ENCODE measurements at places on chromosomes 6 and 20.

DNA sequence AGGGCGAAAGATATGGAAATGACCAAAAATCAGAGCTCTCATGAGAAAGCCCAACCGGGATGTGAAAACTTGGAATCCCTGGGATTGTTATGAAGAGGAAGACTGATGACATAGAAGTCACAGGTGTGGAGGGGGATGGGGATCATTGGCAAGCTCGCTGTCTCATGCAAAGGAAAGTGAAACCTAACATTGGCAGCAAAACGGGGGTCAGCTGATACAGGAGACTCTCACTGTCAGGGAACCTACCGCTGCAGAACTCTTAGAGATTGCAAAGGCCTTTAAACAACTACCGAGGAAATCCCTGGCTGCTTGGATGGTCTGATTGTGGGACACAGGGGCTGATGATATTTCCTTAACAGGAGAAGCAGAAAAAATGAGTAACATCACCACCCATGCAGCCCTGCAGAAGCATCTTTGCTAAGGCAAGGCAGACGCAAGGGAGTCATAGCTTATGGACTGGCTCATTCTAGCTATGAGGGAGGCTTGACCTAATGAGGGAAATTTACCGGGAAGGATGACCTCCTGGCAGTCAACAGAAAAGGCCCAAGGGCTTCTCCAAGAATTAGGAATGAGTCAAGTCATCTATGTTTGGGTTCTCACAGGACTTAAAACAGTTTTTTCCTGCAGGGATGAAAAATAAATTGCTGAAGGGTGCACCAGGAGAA, 7.0 kb downstream of the MUC21 start:
- DNase-seq, result no peak

GRCh38 chr6:89180112-89180511, 34.3 kb downstream of the PM20D2 start:
- no peak for DNase-seq

GRCh38 chr6:159462431-159462830, 230.6 kb downstream of the SOD2 start:
- DNase-seq, result no peak

DNA sequence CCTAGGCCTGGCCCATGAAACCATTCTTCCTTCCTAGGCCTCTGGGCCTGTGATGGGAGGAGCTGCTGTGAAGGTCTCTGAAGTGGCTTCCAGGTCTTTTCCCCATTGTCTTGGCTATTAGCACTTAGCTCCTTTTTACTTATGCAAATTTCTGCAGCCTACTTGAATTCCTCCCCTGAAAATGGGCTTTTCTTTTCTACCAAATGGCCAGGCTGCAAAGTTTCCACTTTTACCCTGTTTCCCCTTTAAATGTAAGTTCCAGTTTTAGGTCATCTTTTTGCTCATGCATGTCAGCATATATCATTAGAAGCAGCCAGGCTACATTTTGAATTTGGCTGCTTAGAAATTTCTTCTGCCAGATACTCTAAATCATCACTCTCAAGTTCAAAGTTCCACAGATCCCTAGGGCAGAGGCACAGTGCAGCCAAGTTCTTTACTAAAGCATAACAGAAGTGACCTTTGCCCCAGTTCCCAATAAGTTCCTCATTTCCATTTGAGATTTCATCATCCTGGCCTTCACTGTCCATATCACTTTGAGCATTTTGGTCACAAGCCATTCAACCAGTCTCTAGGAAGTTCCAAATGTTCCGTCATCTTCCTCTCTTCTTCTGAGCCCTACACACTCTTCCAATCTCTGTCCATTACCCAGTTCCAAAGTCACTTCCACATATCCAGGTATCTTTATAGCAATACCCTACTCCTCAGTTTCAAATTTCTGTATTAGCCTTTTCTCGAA, 71.9 kb downstream of the TBC1D7 start:
- no peak for DNase-seq

DNA sequence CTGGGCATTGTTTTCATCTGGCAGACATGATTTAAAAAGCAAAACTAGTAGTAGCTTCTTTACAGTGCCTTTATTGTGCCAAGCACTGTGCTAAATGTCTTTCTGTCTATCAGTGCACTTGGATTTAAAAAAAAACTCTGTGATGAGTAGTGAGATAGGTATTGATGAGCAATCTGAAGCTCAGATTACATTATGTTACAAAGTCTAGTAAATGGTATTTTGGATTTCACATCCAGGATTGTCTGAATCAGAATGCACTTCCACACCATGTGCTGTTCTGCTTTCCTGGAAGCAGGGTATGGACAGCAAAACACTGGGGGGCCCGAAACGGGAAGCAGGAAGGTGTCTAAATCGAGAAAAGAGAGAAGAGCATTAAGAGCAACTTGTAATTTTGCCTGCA, 103.4 kb upstream of the CCN2 start:
- DNase-seq, result no peak

DNA sequence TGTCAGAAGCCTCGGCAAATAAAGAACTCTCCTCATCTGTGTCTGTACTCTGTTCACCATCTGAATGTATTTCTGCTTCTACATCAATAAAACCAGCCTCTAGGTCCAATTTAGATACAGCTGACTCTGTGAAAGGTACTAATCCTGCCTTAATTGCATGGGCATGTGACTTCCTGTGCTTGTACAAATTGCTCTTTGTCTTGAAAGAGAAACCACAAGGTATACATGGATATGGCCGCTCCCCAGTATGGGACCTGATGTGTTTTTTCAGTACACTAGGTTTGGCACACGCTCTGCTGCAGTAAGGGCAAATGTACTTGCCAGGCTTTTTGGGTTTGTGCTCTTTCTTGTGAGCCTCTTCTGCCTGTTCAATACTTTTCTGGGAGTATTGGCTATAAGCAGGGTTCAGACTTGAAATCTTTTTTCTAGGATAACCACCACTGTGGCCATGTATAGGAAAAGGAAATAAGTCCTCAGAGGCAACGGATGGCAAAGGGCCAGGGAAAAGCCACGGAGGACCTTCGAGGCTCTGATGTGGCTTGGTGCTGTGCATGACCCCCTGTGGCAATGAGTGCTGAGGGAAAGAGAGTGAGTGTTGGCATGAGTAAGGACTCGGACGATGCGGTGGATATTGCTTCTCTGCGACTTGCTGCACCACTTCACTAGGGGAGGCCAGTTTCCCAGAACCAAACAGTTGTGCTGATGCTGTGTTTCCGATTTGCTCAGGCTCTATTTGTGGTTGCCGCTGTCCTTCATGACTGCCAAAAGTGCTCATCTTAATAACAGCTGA, 170.9 kb downstream of the HIVEP2 start:
- DNase-seq, result no peak

DNA sequence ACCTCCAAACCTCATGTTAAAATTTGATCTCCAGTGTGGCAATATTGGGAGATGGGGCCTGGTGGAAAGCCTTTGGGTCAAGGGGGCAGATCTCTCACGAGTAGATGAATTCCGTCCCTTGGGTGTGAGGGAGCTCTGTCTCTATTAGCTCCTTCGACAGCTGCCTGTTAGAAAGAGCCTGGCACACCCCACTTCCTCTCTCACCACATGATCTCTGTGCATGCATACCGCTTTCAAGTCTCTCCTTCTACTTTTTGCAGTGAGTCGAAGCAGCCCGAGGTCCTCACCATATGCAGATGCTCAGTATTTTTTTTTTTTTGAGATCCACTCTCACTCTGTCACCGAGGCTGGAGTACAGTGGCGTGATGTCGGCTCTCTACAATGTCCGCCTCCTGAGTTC, 176.9 kb downstream of the SYNDIG1 start:
- DNase-seq, result no peak

DNA sequence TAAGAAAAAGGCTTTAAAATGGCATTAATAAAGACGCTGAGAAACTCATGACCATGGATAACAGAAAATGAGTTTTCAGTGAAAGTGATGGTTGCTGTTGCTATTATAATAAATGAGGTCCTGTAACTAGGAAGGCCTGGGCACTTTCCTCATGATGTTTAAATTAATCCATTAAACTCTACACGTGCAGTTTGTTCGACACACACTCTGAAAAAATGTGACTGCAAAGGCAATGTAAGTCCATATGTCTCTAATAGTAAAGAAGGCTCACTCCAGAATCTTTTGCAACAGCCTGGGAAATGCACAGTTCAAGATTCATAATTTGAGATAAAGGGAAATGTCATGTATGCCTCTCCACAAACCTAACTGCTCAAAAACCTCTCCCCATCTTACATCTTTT, 153.4 kb downstream of the COL12A1 start:
- no peak for DNase-seq

DNA sequence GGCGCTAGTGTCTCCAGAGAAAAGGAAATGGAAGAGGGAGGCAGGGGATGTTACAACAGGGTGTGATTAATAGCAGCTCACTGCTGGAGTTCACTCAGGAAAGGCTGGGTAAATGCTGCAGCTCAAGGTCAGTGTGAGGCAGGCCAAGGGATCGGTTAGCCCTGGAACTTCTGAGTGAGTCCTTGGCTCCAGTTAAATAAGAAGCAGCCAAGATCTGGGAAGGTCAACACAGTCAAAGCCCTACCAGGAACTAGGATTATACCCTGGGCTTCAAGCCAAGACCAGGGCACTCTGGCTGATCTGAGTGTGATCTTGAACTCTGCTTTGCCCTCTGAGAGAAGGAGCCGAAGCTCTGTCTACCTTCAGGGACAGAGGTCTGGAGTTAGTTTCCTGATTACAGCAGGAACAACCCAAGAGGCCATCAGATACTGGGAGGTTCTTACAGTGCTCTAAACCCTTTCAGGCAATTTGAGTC, 44.3 kb downstream of the TPD52L1 start:
- DNase-seq, result no peak

DNA sequence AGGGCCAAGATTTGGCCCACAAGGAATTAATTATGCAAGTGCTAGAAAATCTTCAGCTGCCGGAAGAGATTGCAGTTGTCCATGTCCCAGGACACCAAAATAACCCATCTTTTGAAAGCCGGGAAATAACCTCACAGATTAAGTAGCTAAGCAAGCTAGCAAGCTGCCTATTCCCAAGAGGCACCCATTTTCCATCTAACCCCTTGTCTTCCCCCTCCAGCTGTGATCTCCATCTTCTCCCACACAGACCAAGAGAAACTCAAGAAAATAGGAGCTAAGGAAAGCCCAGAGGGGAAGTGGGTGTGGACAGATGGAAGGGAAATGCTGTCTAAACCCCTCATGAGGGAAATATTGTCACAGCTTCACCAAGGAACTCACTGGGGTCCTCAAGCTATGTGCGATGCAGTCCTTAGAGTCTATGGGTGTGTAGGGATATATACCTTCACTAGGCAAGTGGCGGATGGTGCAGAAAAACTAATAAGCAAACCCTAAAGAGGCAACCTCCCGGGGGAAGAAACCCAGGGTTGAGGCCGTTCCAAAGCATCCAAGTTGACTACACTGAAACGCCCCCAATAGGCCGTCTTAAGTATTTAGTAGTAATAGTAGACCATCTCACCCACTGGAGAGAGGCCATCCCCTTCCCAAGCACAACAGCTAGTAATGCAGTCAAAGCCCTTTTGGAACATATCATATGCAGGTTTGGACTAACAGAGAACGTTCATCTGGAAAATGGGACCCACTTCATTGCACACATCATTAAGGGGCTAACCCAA, 64.3 kb upstream of the PRSS16 start:
- DNase-seq, result no peak

GRCh38 chr20:45467861-45468260, 1.7 kb upstream of the WFDC2 start:
- no peak for DNase-seq

- DNase-seq, result no peak
Observed at GRCh38 chr20:11296221-11296620, 621.5 kb upstream of the BTBD3 start.

GRCh38 chr6:111603040-111603439, 2.6 kb downstream of the TRAF3IP2 start:
- DNase-seq, result no peak

DNA sequence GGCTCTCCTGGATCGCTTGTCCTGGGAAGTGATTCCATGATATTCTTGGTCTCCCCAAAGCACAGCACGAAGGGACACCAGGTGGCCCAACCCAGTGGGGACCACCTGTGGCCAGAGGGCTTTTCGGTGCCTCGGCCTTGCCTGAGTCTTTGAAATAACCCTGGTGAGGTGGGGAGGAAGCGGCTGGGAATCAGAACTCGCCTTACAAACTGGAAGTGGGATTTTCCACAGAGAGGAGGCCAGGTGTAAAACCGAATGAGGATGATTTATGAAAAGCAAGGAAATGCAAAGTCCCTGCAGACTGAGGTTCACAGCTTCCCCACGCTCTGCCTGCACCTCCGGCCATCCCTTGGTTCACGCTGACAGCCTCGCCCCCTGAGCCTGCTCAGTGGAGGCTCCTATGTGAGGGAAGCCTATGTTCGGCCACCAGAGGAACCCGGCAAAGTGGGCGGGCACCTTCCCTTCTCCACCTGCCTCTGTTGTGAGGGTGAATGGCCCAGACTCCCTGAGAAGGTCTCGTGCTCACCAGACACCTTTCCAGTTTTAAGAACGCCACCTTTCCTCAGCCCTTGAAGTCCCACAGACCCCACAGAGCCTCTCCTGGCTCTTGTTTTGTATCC, 133.8 kb upstream of the CST7 start:
- no peak for DNase-seq

- no peak for DNase-seq
Observed at GRCh38 chr6:11163932-11164331, 52.4 kb upstream of the ERVFRD-1 start.

- no peak for DNase-seq
Observed at GRCh38 chr20:35319192-35319870, 27.1 kb upstream of the FAM83C start.

DNA sequence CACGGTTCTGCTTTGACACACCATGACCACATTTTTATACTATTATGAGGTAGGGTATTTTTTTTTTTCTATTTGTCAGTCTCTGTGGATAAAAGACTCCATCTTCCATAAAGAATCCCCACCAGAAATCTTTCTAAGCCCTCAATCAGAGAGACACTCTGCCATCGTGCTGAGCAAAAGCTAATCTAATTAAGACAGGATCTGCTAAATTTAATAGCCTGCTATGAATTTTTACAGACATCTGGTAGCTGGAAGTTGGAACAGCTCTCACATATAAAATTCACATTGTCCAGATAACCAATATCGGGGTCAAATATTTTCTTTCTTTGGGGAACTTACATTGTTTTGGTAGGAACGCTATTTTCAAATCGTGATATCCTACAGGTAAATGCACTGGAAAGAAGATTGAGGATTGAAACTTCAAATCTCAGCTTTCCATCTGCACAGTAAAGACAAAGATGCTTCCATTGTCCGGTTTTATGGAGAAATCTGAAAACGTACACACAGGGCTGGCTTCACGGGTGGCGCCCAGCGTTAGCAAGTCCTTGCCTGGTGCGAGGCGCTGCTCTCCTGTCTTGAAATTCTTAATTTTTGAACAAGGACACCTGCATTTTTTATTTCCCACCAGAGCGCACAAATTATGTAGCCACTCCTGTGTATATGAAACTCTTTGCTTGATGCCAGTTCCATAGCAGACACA, 573.8 kb upstream of the NOX3 start:
- no peak for DNase-seq

GRCh38 chr6:45569210-45569945, 191.6 kb upstream of the SUPT3H start:
- no peak for DNase-seq

- DNase-seq, result no peak
Observed at GRCh38 chr20:20096421-20096820, 44.1 kb downstream of the CFAP61 start.

- DNase-seq, result no peak
Observed at GRCh38 chr6:70668499-70668812, 773 bp downstream of the SMAP1 start.

- no peak for DNase-seq
Observed at GRCh38 chr6:168374541-168375071, 55.0 kb upstream of the DACT2 start.

- DNase-seq, result no peak
Observed at GRCh38 chr6:119479860-119480655, 130.5 kb upstream of the MAN1A1 start.

Measured in stimulated activated CD8-positive, alpha-beta memory T cell treated with anti-CD3 and anti-CD28 coated beads, Interleukin-7, amount 100 ng/mL, for 1 hour (primary cell).